Peyer's patch (tissue), 4 donors: ENCODE measurements at places on chromosomes 7 and 10. TPM values are rescaled to one million over a fixed set of nuclear protein-coding genes. Genes with fewer than 3 reads are reported as not detected.

The IRF5 gene
- total RNA-seq, result 16.9 TPM

- DNase-seq, result no peak
Measured at GRCh38 chr10:44006771-44007170, 358.1 kb upstream of the ZNF32 start.

The LHFPL3 gene
- not detected for total RNA-seq

- no peak for DNase-seq
Measured at GRCh38 chr10:33223326-33224000, 111.0 kb downstream of the NRP1 start.

The LLCFC1 gene
- total RNA-seq, result not detected

DNA sequence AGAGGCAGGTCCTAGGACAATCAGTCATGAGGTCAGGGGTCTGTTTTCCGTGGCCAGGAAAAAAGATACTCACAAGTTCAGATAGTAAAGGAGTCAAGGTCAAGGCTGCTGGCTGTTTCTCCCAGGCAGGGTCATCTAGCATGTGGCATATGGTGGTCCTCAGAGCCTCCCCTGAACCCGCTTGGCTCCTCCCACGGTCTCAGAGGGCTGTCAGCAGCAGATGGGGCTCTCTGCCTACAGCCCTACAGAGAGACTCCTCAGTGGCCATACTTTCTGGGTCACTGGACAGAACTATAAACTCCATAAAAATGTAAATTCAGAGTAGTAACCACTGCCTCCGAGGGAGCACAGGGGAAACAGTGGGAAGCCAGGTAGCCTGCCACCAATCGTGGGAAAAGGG is 11.3 kb upstream of the DRGX start:
- DNase-seq, result no peak

GRCh38 chr10:92826061-92826460 is 22.3 kb upstream of the EXOC6 start:
- DNase-seq, result no peak

DNA sequence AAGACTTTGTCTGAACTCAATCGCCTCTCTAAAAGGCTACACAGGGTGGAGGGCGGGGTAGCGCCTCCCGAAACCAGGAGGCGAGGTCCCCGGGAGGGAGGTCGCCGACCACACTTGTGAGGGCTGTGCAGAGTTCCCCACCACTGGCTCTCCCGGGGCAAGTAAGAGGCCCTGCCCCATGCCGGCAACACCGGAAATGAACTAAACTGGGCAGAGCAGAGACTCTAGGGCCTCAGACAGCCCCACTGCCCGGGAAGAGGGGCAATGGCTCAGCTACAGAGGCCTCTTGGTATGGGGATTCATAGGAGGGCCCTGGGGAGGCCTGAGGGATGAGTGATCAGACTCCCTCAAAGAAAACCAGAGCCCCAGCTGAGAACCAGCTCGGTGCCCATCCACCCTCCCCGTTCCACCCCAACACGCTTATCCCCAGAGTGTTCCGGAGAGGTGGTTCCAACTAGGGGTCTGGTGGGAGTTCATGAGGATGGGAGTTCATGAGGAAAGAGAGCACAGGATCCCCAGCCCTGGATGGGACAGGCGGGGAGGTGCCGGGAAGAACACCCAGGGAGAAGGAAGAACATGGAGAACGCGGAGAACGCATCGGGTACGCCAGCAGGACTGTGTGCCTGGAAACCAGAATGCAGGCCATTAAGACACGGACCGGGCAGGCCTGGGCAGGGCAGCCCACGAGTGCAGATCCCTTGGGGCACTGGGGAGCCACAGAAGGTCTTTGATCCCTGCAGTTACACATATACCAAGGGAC is 89.4 kb upstream of the MYL10 start:
- DNase-seq, result no peak

- DNase-seq, result no peak
Measured at GRCh38 chr10:6345404-6345803, 142.7 kb downstream of the PFKFB3 start.

The FOXI2 gene
- total RNA-seq, result not detected

The SPDYE2B gene
- total RNA-seq, result not detected

GRCh38 chr10:23439961-23440889 is 1.4 kb downstream of the OTUD1 start:
- peak; percentile 30 for DNase-seq

The TUBAL3 gene
- total RNA-seq, result 75.2 TPM
